ENCODE measurements at places on chromosomes 1 and 21. TPM values are rescaled to one million over a fixed set of nuclear protein-coding genes. Genes with fewer than 3 reads are reported as not detected.

DCST1 gene
- total RNA-seq, result not detected

LINGO4 gene
- not detected for total RNA-seq

RHD gene
- 0.28 TPM for total RNA-seq

UTS2 gene
- total RNA-seq, result not detected

GSTM3 gene
- total RNA-seq, result 131 TPM

AMY1A gene
- total RNA-seq, result not detected

AIM2 gene
- total RNA-seq, result not detected

CTPS1 gene
- total RNA-seq, result 45.5 TPM

DNA sequence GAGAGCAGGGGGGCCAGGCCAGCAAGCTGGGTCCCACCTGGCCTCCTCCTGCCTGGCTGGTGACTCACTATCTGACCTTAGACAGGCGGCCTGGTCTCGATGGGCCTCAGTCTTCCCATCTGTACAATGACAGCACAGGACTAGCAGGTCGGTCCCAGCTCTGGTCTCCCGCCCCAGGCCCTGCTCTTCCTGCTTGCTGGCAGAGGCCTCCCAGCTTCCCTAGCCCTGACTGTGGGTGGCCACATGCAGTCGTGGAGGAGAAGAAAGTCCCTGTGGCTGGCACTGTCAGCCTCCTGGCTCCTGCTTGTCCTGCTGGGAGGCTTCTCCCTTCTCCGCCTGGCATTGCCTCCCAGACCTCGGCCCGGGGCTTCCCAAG is 817 bp downstream of the EXTL1 start:
- DNase-seq, result no peak

- DNase-seq, result no peak
Observed at GRCh38 chr21:14547834-14548513, 1.9 kb upstream of the SAMSN1 start.

DNA sequence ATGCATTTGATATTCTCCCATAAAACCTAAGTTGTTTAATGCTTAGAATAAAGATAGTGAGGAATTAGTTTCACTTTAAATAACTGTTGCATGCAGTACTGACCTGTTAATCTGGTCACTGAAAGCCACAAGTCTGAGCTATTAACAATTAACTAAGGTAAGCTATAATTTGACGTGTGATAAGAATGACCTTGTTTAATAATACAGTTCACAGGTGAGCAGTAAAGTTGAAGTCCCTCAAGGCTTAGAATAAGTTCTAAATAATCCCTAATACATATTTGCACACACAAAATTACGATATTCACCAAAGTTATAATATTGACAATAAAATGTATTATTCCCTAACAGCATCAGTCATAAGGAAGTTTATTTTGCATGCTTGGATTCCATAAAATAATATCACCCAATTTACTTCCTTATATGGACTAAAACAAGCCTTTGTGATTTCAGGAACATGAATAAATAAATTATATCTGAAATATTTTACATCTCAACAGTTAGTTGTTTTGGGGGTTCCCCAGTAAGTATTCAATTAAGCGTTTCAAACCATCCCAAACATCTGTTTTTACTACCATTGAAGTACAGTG is 70.6 kb upstream of the CHRM3 start:
- DNase-seq, result no peak

GRCh38 chr1:55210990-55211801 is 4.0 kb downstream of the USP24 start:
- peak; percentile 44 for DNase-seq

DNA sequence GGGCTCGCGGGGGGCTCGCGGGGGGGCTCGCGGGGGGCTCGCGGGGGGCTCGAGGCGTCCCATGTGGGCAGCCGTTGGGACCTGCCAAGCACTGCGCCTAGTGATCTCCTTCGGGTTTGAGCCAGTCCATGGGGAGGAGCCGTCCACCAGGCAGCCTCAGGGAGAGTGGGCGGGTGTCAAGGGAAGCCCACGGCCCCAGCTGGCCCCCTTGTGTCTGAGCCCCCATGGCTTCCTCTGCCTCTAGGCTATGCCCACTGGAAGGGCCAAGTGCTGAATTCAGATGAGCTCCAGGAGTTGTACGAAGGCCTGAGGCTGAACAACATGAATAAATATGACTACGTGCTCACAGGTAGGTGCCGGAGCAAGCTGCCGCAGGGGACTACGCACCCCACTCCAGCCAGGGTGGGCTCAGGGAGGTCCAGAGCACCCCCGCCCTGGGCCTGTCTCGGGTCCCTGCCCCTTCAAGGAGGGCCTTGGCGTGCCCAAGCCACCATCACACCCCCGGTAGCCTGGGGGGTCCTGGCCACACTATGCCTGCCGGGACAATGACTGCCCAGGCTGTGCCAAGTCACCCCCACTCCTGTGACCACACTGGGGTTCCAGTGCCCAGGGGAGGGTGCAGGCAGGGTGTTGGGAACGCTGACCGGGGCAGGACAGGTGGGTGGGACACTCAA is 22.6 kb downstream of the PDXK start:
- no peak for DNase-seq

- no peak for DNase-seq
Observed at GRCh38 chr1:245128381-245129101, 26.2 kb upstream of the KIF26B start.

DNA sequence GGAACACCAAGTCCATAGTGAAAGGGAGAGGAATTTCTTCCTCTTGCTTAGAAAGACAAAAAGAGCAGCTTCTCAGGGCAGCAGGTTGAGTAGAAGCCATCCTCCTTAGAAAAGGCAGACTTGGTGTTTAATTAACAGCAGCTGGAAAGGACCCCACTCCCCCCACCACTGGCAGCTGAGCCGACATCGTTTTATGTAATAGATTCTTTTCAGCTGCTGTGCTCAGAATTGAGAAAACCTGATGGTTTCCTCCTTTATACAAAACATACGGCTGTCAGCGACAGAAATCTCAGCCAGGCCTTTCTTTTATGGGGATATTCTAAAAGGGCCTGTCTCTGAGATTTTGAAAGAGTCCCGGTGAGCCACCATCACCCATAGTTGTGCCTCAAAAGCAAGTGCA is 49.9 kb downstream of the MAN1C1 start:
- no peak for DNase-seq

DNA sequence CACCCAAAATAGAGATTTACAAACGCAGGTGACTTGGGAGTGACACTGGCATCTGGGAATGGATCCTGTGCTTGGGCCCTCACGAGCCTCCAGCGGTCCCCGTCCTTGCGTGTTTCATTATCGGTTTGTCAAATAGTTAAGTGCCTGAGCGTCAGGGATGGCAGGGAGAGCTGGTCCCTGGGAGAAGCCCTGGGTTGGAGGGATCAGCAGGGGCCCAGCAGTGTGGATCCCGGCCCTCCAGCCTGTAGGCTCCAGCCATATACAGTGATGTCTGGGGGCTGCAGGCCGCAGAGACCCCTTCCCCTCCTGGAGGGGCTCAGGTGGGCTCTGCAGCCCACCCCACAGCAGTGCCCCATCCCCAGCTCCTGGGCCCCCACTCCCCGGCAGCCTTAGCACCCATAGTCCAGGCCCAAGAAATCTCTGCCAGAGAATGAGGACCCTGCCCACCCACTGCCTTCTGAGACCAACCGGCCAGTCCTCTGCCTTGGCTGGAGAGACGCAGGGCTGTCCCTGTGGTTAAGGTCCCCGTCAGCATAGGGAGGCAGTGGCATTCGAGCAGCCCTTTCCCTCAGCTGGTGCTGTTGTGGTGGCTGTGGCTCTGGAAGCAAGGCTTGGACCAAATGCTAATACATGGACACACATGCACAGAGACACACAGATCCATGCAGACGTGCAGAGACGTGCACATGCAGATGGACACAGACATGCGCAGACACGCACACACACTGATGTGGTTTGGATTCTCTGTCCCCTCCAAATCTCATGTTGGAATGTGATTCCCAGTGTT is 2.4 kb upstream of the SLC19A1 start:
- DNase-seq, result no peak

- DNase-seq, result no peak
Observed at GRCh38 chr1:170687621-170688020, 23.7 kb downstream of the PRRX1 start.

DNA sequence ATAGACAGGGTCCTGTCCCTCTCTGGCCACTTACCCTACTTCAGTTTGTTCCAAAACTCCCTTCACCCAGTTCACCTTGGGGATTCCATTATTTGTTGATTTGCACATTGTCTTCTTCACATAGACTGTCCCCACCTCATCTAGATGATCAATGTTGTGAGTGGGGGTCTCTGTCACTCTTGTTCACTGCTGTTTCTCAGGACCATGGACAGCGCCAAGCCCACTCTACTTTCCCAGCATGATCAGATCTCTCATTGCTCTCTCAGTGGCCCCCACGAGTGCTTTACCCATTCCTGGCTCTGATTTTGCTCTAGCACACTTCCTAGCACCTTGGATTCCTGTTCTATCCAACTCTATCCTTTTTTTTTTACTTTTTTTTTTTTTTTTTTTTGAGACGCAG is 45.4 kb upstream of the IGSF21 start:
- DNase-seq, result no peak

GRCh38 chr1:225191199-225191753 is 236.6 kb downstream of the LBR start:
- DNase-seq, result no peak

GRCh38 chr1:156645056-156645455 is 3.1 kb downstream of the BCAN start:
- no peak for DNase-seq

DNA sequence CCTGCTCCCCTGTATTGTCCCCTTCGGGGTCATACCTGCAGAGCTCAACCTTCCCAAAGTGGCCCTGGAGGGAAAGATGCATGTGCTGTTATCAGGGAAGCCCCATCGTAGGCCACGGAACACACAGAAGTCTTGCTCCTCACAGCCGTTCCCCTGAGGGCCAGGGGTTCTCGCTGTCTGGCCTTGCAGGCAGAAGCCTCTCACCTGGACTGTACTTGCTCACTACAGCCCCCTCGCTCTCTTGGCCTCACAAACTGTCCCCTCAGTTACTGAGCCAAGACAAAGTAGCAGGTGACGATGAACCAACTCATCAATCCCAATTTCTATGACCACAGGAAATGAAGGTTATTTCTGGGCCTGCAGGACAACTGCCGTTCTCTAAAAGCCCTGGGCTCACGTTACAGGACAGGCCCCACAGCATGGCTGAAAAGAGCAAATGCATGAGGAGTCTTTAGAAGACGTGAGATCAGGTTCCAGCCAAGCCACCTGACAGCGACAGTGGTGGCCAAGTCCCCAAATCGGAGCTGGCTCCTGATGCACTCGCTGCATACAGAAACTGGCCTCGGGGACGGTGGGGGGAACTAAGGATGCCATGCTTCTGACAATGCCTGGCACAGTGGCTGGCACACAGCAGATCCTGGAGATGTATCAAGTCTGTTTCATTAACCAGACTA is 95.0 kb downstream of the RAVER2 start:
- DNase-seq, result no peak

GRCh38 chr1:210301615-210302000 is 27.1 kb upstream of the HHAT start:
- DNase-seq, result no peak

- no peak for DNase-seq
Observed at GRCh38 chr1:239792157-239792556, 299.5 kb upstream of the FMN2 start.

DNA sequence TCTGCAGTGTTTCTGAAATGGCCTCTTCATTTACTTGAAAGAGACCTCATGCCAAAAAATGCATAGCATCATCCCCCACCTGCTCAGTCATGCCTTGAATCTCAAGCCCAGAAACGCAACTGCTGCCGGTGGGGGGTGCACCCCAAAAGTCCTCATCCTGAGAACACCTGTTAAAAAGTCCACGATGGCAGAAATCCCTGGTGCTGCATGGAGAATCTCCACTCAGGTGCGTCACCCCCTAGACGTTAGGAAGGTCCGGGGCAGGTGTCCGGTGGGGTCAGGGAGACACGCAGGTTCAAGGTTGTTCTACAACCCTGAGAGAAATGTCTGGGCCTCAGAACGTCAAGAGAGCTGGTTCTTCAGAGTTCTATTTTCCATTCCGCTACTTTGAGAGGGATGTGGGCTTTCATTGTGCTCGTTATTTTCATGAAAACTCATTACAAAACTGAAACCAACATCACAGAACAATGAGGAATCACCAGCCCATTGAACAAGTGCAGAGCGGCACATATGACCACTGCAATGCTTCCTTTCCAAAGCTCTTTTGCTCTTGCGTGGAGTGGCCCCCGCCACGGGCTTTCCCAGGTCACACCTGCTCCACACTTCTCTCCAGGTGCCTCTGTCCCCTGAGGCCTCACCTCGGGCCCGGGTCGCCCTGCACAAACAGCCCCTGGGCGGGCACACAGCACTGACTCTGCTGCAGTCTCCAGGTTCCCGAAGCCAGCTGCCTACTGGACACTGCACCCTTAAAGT is 201.9 kb downstream of the TOMM20 start:
- DNase-seq, result no peak

All from IMR-90 (cell line).